ENCODE measurements at places on chromosomes 12 and 14.

- DNase-seq: no peak
Measured at GRCh38 chr12:14852880-14853279, 9.6 kb upstream of the ART4 start.

GRCh38 chr14:95309261-95310051 is 10.3 kb downstream of the CLMN start:
- no peak for DNase-seq

DNA sequence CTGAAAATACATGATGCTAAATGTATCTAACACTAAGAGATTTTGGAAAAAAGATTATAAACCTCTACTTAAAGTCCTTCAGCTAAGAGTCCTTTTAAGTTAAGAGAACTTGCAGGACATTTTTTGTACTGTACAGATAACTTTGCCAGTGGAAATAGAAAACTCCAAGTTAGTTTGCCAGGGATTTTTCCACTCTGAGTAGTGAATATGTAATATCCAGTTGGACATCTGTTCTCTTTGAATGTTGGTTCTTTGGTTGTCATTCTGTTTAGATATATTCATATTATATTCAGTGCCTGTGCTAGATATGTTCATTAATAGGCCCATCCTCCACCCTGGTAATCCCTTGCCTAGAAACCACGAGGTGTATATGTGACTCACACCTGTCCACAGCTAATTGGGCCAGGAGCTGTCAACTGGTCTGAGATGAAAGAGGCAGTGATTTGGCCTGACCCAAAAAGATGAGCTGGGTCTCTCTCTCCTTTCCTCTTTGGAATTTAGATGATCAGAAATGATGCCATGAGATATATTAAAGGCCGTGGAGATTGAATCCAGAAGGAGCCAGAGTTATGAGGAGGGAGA is 261.0 kb upstream of the LRIG3 start:
- DNase-seq: no peak

DNA sequence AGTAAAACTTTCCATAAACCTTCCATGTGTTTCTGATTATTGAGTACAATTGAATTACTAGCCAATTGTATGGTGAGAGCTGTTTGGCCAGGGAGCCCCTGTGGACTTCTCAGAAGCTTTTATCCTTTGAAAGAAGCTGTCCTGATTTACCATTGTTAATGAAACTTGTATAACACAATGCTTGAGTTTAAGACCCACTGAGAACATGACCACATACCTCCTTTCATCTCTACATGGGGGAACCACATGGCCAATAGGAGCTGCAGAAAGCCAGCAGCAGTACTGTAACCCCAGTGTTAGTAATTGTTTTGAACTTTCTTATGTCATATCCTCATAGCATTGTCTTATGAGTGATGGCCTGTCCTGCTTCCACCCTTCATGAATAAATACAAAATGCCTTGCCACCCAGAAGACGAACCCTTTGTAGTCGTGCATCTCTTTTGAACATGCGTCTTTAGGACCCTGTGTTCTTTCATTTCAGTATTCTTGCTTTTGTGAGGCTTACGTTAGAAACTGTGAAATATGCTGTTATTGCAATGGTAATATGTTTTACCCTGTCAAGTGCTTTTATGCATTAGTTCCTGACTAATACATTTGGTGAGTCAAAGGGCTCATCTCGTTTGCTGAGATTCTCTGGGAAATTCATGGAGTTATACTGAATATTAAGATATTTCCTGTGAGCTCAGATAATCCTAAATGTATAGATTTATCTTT is 815.7 kb downstream of the NRXN3 start:
- DNase-seq: no peak

DNA sequence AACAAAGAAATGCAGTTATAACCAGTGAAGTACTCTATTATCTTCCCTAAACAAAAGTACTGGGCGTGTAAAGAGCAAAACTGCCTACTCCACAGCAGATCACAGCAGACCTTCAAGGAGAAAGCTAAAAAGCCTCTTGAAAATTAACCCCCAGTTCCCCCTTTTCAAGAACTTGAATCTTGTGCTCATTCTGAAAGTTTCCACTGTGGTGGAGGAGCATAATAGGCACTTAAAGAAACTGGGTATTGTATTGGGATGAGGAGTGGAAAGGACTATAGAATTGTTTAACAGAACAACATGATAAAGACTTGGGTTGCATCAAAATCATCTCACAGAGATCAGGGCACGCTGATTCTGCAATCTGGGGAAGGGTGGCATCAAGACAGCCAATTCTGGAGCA is 51.1 kb downstream of the SLC25A47 start:
- DNase-seq: peak; percentile 16

- peak; percentile 72 for DNase-seq
Measured at GRCh38 chr12:27123642-27124041, 41.3 kb upstream of the C12orf71 start.

DNA sequence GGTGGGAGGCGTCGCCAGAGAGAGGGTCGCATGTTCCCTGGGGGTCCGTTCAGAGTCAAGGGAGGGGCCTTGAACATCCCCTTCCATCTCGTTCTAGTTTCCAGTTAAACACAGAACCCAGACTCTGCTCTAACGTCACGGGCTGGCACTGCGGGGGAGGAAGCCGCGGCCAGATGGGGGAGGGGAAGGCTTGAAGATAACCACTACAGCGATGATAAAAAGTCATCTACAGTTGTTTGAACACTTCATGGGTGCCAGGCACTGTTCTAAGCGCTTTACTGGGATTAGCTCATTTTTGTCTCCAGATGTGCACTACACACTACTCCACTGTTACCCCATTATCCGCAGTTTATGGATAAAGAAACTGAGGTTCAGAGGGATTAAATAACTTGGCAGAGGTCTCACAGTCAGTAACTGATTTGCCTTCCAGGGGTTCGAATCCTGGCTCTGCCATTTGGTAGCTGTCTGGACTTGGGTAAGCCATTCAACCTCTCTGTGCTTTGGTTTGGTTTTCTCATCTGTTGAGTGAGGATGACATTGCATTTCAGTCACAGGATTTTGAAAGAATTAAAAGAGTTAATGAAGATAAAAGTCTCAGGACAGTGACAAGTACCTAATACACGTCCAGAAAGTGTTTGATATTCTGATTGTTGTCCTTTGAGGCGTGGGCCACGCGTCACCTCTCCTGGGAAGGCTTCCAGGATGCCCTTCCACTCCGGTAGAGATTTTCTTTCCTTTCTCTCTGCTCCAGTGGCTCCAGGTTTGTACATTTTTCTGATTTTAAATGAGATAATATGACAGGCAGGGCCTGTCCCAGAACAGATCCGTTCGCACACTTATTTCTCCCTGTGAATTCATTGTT is 798 bp upstream of the RASAL1 start:
- peak; percentile 68 for DNase-seq

DNA sequence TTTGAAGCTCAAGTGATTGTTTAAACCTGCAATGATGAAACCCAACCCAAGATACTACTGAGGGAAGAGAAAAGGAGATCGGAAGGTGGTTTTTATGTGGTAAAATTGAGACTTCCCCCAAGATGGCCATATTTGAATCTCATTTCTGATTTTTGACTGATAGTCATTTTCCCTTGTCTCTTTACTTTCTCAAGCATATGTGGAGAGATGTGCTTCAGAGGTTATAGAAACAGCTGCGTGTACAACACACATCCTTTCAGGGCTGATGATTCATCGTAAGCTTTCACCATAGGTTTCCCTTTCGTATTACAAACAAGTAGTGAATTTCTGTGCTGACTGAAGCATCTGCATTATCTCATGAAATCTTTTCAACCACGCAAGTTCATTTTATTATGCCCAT is 276.2 kb downstream of the EMP1 start:
- DNase-seq: no peak

GRCh38 chr12:77795699-77796098 is 35.0 kb upstream of the NAV3 start:
- no peak for DNase-seq

DNA sequence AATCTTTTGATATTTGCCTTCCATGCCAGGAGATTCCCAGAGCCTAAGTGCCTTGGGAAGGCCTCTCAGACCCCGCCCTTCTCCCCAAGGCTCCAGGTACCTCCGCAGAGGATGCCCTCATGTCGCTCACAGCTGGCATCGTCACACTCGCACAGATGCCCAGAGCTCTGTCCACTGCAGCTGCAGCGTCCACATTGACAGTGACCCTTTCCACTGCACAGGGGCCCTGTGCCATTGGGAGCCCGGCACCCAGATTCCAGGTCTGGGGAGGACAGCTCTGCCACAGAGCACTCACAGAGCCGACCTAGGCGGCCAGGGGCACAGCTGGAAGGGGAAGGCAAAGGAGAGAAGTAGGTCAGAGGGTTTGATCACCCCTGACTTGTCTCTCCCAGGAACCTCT is 12.3 kb upstream of the CSAD start:
- no peak for DNase-seq

DNA sequence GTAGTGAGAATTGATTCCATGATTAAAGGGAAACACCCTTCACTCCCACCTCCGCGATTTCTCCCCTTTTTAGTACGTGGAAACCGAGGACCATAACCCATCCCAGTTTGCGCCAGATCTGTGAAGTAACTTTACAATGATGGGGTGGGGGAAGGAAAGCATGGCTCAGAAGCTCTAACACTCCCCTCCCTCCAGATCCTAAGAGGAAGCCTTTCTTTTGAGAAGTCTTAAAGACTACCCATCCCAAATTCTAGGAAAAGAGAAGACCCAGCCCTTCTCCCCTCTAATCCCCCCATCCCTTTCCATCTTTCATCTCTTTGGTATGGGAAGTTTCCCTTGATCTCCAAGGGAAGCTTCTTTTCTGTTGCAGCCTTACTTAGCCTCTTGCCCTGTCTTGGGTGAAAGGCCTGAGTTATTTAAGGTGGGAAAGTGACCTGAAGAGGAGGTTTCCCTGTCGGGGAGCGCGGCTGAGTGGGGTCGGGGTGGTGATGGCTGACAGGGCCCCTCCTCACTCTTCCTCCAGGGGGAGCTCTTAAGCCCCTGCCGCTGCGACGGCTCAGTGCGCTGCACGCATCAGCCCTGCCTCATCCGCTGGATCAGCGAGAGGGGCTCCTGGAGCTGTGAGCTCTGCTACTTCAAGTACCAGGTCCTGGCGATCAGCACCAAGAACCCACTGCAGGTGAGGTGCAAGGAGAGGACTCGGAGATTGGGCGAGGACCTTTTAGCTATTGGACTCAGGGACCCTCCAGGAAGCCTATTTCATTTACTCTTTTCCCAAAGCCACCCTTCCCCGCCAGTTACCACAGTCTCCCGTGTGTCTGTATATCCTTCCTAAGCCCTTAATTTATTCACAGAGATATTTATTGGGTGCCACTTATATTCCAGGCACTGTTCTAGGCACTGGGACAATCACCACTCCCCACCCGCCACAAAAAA is 1.8 kb downstream of the MARCHF9 start:
- DNase-seq: peak; percentile 87

DNA sequence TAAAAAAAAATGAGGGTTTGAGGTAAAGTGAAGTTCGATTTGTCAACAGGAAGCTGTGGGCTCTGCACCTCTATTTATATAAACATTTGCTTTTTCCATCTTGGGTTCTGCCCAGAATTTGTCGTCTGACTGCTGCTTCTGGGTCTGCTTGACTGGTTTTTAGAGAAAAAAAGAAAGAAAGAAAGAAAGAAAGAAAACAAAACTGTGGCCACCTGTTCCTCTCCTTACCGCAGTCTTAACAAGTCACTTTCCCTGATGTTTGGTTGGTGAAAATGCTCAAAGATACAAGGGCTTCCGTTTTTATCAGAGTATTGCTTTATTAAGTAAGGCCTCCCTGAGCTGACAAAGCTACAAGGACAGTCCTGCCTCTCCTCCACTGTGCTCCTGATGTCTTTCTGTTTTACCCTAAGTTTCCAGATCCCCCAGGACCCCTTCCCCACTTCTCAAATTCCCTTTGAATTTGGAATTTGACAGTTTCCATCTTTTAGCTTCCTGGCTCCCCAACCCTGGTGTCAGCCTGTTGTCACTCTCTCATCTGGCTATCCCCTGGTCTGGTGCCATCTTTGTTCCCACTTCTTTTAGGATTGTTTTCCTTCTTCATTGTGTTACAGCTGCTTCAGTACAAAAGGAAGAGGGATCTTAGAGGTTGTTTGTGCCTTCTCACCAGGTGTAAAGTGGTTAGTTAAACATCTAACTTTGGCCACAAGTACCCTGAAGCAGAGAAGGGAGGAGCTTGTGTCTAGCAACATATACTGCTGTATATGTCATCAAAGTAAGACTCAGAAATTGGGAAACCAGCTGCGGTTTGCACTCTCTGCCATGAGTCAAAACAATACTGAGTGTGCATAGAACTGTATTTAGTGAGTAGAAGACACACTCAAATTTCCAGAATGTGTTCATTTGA is 18.0 kb downstream of the MFAP5 start:
- DNase-seq: no peak

Measured in hematopoietic multipotent progenitor cell treated with erythropoietin and hydrocortisone succinate and interleukin-3 and kit ligand, for 6 days (in vitro differentiated cells).